ENCODE measurements at places on chromosomes 13 and 19.

GRCh38 chr13:110471156-110471832 is 90.2 kb downstream of the RAB20 start:
- DNase-seq: no peak

DNA sequence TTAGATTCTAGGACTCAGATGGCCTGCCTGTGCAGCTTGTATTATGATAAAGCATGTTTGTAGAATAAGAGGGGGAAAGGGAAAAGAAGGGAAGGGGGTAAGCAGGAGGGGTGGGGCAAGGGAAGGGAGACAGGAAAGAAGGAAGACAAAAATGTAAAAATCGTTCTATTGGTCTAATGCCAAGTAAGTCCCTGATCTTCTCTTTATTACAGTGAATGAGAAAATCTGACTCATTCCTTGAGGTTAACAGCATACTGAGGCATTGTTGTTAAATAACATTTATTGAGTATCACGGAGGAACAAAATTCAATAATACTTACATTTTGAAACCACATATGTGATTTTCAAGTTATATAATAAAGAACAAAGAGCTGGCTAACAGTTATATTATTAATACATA is 1534.7 kb downstream of the OLFM4 start:
- DNase-seq: no peak

DNA sequence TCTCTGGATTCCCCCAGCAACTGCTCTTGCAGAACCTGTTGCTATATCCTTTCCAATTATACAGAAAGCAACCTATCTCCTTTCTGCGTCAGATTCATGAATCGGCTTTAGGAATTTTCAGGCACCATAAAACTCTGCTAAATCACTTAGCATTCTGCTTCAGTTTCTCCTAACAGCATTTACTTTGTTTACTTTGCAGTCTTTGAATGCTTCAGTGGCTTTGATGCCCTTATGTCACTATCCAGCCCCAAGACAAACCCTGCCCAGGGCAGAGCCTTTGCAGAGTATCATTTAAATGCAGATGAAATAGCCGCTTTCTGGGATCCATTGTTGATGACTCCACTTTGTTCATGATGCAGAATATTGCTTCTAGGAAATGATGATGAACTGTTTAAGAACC is 43.1 kb downstream of the SLITRK1 start:
- no peak for DNase-seq

GRCh38 chr19:1102407-1103131 is 1.2 kb upstream of the GPX4 start:
- DNase-seq: peak; percentile 80

- no peak for DNase-seq
Measured at GRCh38 chr19:33481863-33482262, 39.7 kb downstream of the PEPD start.

DNA sequence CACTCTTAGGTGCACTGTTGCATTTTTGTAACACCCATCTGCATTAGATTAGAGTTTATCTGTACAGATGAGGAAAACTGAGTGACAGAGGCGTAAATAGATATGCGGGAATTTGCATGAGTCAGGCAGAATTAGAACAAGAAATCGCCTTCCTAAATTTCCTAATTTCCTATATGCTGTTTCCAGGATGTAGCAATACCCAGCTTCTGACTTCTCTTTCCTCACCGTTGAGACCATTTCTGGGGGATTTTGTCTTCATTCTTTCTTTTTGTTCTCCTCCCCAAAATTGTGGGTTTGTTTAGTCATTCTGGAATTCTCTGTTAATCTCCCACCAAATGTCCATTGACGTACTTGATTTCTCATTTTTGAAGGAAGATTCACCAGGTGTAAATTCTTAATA is 10.6 kb upstream of the ZNF792 start:
- DNase-seq: no peak

DNA sequence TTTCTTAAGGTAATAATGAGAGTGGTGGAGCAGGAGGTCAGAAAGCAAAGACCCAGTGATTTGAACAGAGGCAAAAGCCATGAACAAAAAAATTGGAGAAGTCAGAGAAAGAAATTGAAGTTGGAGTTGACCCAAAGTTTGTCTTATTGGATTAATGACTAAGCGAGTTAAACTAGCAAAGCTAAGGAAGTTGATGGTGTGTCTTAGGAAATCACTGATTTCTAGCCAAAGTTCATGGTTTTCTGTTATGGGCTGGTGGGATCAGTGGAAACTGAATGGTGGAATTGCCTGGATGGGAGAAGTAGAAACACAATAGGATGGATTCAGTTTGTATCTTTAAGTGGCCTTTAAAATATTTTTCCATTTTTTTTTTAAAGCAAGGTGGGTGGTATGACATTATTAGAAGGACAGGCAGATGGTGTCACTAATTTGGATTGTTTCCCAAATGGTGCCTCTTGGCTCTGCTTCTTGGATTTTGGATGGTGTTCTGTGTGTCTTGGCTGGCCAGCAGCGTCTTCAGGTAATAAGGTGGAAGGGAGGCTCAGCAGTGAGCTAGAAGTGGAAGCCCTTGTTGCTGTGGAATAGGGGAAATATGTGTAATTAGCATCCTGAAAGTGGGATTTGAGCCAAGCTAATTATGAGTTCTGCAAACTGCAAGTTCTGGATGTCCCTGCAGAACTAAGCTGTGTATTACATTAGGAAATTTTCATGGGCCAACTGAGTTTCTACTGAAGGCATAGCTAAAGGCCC is 302.9 kb downstream of the LMO7 start:
- DNase-seq: no peak

DNA sequence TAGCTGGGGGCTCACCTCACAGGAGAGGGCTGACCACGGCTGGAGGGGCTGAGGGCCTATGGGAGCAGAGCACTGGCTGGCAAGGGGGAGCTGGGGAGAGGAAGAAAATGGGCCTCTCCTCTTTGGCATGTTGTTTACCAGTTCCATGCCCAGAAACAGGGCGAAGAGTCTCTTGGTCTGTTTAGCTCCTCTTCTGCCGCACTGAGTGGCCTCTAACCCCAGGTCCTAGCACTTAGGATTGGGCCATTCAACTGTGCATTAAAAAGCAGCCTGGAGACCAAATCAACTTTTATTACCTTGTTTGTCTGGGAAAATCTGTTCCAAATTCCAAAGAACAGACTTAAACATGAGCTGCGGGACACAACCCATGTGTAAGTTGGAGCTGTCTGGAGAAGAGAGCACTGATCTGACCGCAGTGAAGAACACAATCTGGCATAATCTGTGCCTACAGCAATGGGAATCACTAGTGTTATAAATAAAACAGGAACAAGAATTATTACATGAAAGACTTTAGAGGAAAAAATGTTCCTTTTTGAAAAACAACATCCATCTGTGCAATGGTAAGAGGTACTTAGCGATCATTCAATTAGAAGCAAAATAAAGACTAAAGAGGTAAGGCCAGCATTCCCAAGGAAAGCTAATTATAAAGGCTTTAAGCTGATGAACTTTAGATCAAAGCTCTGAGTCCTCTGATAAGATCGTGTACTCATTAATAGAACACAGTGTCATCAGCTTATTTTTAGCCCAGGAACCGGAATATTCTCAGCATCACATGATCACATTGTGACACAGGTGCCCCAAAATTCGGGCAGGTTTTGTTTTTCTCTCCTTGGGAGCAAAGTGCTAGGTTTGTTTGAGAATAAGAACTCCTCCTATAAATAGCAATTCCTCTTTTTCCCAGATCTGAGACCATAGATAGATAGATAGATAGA is 243.2 kb downstream of the COL4A1 start:
- DNase-seq: no peak

DNA sequence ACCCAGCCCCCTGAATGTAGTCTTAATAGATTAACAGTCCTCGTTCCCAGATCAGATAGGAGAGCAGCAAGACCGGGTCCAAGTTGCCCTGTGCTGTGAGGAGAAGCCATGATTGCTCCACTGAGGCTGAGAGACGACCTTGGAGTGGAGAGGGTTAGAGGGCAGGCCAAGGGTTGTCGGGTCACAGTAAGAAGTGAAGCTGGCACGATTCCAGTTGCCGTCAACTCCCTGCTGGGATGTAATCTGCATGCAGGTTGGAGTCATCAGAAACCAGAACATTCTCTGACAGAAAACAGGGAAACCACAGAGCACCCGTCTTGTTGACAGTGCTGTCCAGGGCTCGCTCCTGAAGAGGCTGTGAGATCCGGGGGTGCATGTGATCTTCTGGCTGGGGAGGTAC is 19.0 kb upstream of the ATP11A start:
- no peak for DNase-seq

DNA sequence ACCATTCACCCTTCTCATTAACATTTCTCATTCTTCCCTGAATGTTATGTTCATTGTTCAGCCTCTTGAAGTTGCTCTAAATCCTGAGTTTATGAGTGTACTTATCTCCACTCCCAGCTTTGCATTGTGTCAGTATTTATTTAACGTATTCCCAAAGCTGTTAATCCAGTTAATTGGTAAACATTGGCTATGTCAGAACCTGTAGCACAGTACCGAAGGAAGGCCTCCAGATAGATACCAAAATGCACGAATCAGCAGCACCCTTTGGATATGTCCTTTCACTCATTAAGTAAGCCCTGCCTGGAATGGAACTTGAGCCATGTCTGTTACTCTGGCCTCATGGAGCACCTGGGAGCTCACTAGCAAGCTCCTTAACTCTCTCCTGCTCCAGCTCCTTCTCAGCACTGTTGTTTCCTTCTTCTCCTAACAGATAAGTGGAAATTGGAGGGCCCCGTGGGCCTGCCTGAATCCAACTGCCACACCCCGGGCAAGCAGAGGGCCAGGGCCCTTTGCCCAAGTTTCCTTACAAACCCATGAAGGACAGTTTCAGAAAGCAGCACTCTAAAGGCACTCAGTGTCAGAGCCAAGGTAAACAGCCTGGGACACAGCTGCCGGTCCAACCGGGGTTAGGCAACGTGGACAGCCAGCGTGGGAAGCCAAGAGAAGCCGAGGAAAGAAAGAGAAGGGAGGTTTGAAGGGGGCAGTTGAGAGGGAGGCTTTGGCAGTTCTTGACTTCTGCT is 155.0 kb upstream of the SERP2 start:
- no peak for DNase-seq

DNA sequence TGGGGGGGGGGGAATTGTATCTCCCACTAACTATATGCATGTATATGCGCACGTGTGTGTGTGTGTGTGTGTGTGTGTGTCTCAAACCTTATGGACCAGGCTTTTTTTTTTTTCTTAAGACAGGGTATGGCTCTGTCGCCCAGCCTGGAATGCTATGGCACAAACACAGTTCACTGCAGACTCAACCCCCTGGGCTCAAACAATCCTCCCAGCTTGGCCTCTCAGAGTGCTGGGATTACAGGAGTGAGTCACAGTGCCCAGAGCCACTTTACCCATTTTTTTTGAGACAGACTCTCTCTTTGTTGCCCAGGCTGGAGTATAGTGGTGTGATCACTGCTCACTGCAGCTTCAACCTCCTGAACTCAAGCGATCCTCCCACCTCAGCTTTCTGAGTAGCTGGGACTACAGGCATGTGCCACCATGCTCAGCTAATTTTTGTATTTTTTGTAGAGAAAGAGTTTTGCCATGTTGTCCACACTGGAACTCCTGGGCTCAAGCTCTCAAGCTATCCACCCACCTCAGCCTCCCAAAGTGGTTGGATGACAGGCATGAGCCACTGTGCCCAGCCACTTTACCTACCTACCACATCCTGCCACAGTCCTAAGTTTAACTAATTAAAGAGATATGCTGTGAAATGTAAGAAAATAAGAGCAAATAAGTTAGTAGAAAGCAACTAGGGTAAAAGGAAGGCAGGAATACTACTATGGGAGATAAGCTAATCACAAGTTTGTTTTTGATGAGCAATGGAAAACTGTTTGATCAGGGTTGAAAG is 2.4 kb downstream of the ZMYM5 start:
- DNase-seq: no peak

GRCh38 chr13:93101226-93101734 is 125.3 kb upstream of the GPC6 start:
- no peak for DNase-seq

- no peak for DNase-seq
Measured at GRCh38 chr13:101019126-101019525, 344.5 kb upstream of the TMTC4 start.

GRCh38 chr13:43785650-43786471 is 911 bp downstream of the ENOX1 start:
- no peak for DNase-seq

DNA sequence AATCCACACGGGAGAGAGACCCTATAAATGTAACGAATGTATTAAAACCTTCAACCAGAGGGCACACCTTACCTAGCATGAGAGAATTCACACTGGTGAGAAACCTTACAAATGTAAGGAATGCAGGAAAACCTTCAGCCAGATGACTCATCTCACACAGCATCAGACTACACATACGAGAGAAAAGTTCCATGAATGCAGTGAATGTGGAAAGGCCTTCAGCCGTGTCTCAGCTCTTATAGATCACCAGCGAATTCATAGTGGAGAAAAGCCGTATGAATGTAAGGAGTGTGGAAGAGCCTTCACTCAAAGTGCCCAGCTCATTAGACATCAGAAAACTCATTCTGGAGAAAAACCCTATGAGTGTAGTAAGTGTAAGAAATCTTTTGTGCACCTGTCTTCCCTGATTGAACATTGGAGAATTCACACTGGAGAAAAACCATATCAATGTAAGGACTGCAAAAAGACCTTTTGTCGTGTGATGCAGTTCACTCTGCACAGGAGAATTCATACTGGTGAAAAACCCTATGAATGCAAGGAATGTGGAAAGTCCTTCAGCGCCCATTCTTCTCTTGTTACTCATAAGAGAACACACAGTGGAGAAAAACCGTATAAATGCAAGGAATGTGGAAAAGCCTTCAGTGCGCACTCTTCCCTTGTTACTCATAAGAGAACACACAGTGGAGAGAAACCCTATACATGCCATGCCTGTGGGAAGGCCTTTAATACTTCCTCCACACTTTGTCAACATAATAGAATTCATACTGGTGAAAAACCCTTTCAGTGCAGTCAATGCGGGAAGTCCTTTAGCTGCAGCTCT is 16.0 kb downstream of the ZNF582 start:
- no peak for DNase-seq

GRCh38 chr19:35669566-35669965 is 3.2 kb downstream of the UPK1A start:
- DNase-seq: no peak

GRCh38 chr19:7718668-7719067 is 13.2 kb downstream of the CLEC4G start:
- no peak for DNase-seq

DNA sequence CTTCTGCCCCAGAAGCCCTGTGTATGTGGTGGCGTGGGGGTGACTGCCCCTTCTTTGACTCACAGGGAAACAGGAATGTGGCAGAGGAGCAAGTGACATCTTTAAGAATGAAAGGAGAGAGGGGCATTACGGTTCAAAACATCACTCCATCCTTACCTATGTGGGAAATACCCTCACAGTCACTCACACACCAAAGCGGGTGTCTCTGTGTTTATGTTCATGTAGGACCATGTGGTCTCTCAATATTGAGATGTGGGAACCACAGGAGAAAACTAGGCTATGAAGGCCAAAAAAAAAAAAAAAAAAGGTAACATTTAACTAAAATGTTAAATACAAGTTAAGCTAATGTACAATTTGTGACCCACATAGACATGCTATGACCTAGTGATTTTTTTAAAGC is 153.6 kb upstream of the GPR12 start:
- DNase-seq: no peak

- DNase-seq: no peak
Measured at GRCh38 chr19:5803441-5803751, 1.5 kb upstream of the NRTN start.

- no peak for DNase-seq
Measured at GRCh38 chr13:41675306-41675705, 218.0 kb downstream of the RGCC start.

GRCh38 chr13:94416454-94417080 is 62.9 kb downstream of the DCT start:
- no peak for DNase-seq
